Ovary (tissue), 10 donors: ENCODE measurements at places on chromosomes 6 and 20. TPM values are rescaled to one million over a fixed set of nuclear protein-coding genes. Genes with fewer than 3 reads are reported as not detected.

Gene EYS
- not detected for total RNA-seq

Gene CAP2
- 3.3 TPM for total RNA-seq

Gene MYLK2
- not detected for total RNA-seq

DNA sequence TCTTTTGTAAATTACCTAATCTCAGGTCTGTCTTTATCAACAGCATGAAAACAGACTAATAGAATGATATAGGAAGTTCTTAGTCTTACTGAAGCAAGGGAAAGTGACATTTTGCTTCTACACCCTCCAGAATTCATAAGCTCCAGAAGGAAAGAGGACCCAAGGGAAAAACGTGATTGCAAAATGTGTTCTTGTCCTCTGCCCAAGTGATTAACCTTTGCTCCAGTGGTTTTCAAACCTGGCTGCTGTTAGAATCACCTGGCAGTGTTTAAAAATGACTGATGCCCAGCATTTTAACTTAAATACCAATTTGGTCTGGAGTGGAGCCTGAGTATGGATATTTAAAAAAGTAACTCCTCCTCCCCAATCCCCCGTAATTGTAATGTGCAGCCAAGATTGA is 191.4 kb downstream of the SLC16A10 start:
- no peak overlapping the region for H3K4me3 ChIP-seq
- no peaks in the 10 kb centered on the region for H3K27me3 ChIP-seq
- no peaks in the 10 kb centered on the region for H3K36me3 ChIP-seq
- DNase-seq = no peak
- no peak overlapping the region for H3K27ac ChIP-seq

GRCh38 chr6:158697811-158698210 is 48.0 kb downstream of the SYTL3 start:
- DNase-seq = no peak
- H3K27me3 ChIP-seq = no peaks in the 10 kb centered on the region
- H3K4me3 ChIP-seq = no peak overlapping the region
- no peaks in the 10 kb centered on the region for H3K36me3 ChIP-seq
- H3K27ac ChIP-seq = no peak overlapping the region

- no peak for DNase-seq
- no peaks in the 10 kb centered on the region for H3K27me3 ChIP-seq
- H3K27ac ChIP-seq = no peak overlapping the region
- H3K4me3 ChIP-seq = no peak overlapping the region
Measured at GRCh38 chr20:22758815-22759214, 174.4 kb upstream of the FOXA2 start.

DNA sequence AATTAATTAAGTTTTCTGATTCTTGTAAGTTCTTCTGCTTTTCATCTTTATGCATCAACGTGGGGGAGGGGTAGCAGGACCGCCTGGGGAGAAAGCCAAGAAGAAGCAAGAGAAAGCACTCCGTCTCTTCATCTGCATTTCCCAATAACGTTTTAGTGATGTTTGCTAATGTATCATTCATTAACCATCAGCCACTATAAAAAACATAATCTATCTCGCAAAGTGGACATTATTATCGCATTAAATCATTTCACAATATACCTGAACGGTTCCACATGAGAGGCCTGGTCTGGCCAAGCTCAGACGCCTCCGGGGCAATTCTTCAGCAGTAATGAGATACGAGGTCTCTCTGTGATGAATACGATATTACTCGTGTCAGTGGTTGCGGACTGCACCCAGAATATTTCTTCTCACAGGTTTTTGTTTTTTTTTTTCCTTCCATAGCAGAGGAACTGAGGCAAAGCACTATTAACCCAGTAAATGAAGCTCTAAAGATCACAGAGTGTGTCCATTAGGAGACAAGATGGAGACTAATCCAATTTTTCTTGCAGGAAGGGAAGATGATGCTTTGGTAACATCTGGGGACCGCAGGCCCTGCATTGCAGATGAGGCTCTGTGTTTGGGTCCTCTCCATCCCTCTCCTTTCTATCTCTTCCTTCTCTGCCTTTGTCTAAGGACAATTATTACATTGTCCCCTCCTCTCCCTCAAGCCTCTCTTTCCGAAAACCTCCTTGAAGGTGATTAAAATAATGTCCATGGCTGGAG is 156.1 kb downstream of the SLC35B3 start:
- H3K4me1 ChIP-seq = no peaks in the 10 kb centered on the region
- DNase-seq = no peak
- no peaks in the 10 kb centered on the region for H3K27me3 ChIP-seq
- no peak overlapping the region for H3K4me3 ChIP-seq
- no peaks in the 10 kb centered on the region for H3K36me3 ChIP-seq

DNA sequence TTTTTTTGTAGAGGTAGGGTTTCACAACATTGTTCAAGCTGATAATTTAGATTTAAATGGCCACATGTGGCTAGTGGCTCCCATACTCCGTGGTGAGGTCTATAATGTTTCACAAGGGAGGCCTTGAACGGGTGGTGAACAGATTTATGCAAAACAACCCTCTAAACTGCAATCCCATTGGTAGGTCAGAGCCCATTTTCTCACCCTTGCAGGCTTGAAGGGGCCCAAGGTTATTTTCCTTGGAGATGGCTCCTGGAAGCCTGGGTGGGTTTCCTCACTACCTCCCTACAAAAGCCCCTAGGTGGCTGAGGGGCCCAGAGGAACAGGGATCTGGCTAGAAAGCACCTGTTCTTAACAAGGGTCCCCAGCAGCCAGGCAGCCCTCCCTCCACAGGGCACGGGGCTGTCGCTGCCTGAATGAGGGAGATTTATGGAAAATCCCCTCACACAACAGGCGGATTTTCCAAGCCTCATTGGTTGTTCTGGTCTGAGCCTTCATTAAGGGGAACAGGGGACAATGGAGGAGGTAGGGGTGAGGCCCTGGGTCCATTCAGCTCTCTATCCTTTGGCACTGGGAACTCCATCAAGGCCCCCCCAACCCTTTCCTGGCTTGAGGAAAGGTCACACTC is 64.6 kb downstream of the VEGFA start:
- H3K4me3 ChIP-seq = no peak overlapping the region
- no peak overlapping the region for H3K27ac ChIP-seq
- no peaks in the 10 kb centered on the region for H3K36me3 ChIP-seq
- no peaks in the 10 kb centered on the region for H3K4me1 ChIP-seq

DNA sequence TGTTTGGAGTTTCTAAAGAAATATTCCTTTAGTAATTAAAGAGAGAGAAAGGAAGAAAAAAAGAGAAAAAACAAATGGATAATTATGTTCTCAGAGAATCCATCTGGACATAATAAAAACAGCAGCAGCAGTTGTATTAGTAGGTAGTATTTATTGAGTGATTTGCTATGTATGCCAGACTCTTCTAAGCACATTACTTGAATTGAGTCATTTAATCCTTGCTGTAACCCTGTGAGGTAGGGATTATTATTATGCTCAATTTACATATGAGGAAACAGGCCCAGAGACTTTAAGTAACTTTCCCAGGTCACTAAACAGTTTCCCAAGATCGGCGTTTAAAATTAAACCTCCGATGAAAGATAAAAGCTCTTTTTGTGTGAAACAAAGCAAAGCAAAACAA is 238.8 kb downstream of the TSHZ2 start:
- H3K27me3 ChIP-seq = no peaks in the 10 kb centered on the region
- H3K4me3 ChIP-seq = no peak overlapping the region
- no peaks in the 10 kb centered on the region for H3K4me1 ChIP-seq
- DNase-seq = no peak
- no peak overlapping the region for H3K27ac ChIP-seq
- no peaks in the 10 kb centered on the region for H3K36me3 ChIP-seq

DNA sequence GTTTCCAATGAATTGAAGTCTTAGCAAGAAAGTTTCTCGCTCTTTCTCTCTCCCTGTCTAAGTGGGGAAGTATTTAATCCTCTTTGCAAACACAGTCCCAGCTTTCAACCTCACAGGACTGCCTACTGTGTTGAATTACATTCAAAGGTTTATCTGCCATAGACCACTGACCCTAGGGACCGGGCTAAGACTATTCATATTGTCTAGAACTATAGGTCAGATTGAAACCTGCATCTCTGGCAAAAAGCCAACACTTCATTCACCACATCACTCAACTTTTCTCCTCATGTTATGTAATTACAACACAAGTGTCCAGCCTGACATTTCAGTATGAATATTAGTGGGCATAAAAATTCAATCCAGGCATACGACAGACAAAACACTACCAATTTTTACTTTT is 314.7 kb upstream of the RSPO3 start:
- H3K4me1 ChIP-seq = no peaks in the 10 kb centered on the region
- H3K27ac ChIP-seq = no peak overlapping the region
- H3K27me3 ChIP-seq = no peaks in the 10 kb centered on the region

- H3K36me3 ChIP-seq = no peaks in the 10 kb centered on the region
- H3K27me3 ChIP-seq = no peaks in the 10 kb centered on the region
- H3K27ac ChIP-seq = no peak overlapping the region
- DNase-seq = no peak
- H3K4me1 ChIP-seq = no peaks in the 10 kb centered on the region
Measured at GRCh38 chr6:118218156-118218555, 311.1 kb downstream of the SLC35F1 start.

- H3K27me3 ChIP-seq = no peaks in the 10 kb centered on the region
- no peak overlapping the region for H3K4me3 ChIP-seq
- no peak for DNase-seq
- no peaks in the 10 kb centered on the region for H3K36me3 ChIP-seq
- H3K27ac ChIP-seq = no peak overlapping the region
Measured at GRCh38 chr20:20276811-20277530, 90.9 kb upstream of the INSM1 start.

GRCh38 chr6:139152892-139153271 is 18.0 kb downstream of the HECA start:
- no peaks in the 10 kb centered on the region for H3K27me3 ChIP-seq
- H3K36me3 ChIP-seq = no peaks in the 10 kb centered on the region
- H3K4me1 ChIP-seq = peaks cover 6% of the 10 kb centered on the region
- DNase-seq = no peak
- no peak overlapping the region for H3K4me3 ChIP-seq

DNA sequence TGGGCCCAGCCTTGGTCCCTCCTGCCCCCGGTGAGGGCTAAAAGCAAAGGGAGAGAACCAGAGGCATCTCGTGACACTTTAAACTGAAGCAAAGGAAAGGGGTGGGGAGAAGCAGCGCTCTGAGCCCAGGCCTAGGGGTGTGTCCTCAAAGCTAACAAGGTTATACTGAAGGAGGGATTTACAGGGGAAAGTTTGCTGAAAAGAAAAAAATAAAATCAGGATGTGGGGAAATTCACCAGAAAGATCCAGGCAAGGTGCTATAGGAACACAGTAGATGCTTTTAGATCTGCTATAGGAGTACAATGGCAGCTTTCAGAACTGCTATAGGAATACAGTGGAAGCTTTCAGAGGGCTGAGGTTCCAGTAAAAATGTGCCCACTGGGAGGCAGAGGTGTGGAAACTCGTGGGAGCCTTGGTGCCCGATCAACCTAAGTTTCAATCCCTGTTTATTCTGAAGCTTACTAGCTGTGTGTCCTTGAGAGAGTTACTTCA is at the start of gene COL9A1:
TSS of gene COL9A1 (minus strand) at position 51 of the 492 bp plus-strand sequence. CDS start 160 bp downstream, outside the sequence.
- no peak for DNase-seq
- no peaks in the 10 kb centered on the region for H3K36me3 ChIP-seq
- H3K27ac ChIP-seq = no peak within 1 kb of the TSS

DNA sequence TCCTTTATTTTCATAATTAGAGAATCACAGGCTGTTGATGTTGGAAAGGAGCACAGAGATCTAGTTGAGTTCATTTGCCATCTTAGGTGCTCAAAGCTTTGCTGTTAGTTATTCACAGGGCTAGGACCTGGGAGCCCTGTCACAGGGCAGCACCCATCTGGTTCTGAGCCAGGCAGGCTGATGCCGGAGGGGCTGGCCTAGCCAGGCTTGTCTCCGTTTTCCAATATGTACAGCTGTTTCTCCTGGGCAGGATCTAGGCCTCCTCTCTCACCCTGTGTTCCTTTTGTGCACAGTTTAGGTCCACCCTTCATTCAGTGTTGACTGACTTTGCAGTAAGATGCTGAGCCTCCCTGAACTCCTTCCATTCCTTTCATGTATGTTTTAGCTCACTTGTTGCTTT is 33.4 kb downstream of the LRRC1 start:
- H3K27me3 ChIP-seq = no peaks in the 10 kb centered on the region
- no peaks in the 10 kb centered on the region for H3K36me3 ChIP-seq
- H3K4me3 ChIP-seq = no peak overlapping the region
- DNase-seq = no peak
- no peak overlapping the region for H3K27ac ChIP-seq

DNA sequence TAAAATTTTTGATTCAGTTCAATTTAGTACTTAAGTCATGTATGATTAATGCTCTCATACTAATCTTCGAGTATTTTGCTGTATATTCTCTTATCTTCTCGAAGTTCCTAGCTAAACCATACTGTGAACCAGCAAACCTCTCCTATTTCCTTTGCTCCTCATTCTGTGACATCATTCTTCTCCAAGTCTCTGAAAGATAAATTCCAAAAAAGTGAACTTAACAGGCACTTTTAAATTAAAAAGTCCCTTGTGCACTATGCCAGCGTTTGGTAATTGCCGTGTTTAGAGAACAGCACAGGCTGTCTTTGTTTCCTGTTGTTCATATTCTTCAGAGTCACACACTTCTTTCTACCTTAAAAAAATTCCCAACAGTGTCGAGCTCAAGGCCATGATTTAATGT is 188.4 kb upstream of the PHACTR1 start:
- H3K4me1 ChIP-seq = no peaks in the 10 kb centered on the region
- no peaks in the 10 kb centered on the region for H3K36me3 ChIP-seq
- H3K27me3 ChIP-seq = no peaks in the 10 kb centered on the region
- H3K4me3 ChIP-seq = no peak overlapping the region

DNA sequence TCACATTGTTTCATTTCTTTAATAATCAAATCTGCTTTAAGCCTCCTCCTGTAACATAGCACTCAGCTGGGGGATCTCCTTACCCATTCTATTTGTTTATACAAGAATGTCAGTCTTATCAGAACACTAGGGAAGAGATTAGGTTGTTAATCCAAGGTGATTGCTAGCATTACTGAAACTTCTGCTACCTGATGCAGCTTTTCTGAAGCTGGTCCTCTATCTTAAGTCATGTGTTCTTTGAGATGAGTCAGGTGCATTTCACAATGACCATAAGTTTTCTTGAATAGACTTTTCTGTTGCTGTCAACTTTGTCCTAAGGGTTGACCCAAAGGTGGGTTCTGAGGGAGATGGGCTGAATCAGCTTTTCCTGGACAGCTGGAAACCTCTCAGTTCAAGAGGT is 60.7 kb upstream of the SYNCRIP start:
- H3K27me3 ChIP-seq = no peaks in the 10 kb centered on the region
- DNase-seq = no peak
- no peaks in the 10 kb centered on the region for H3K36me3 ChIP-seq
- no peak overlapping the region for H3K27ac ChIP-seq
- no peak overlapping the region for H3K4me3 ChIP-seq
- H3K4me1 ChIP-seq = no peaks in the 10 kb centered on the region

DNA sequence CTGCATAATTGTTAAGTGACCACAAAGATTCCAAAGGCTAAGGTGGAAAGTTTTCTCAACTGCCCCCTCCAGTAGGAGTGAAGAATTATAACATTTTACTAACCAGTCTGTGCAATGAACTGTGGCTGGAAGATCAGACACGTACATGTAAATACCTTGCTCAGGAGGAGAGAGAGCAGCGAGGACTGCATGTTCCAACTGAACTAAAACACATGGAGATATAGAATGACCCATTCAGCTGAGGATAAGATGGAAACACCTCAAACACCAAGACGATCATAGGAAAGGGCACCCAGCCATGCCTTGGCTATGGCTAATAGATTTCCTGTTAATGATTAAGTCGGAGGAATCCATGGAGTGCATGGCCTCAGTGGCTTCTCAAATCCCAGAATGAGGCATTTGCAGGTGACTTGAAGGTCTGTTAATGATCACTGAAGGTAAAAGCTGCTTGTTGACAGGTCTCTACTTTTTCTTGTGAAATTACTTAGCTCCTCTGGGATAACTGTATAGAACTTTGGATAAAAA is 875.6 kb downstream of the TFAP2A start:
- H3K27me3 ChIP-seq = no peaks in the 10 kb centered on the region
- no peaks in the 10 kb centered on the region for H3K36me3 ChIP-seq
- H3K27ac ChIP-seq = no peak overlapping the region
- no peak overlapping the region for H3K4me3 ChIP-seq
- H3K4me1 ChIP-seq = no peaks in the 10 kb centered on the region
